MCF 10A (cell line): ENCODE measurements at places on chromosomes 2 and 18.

DNA sequence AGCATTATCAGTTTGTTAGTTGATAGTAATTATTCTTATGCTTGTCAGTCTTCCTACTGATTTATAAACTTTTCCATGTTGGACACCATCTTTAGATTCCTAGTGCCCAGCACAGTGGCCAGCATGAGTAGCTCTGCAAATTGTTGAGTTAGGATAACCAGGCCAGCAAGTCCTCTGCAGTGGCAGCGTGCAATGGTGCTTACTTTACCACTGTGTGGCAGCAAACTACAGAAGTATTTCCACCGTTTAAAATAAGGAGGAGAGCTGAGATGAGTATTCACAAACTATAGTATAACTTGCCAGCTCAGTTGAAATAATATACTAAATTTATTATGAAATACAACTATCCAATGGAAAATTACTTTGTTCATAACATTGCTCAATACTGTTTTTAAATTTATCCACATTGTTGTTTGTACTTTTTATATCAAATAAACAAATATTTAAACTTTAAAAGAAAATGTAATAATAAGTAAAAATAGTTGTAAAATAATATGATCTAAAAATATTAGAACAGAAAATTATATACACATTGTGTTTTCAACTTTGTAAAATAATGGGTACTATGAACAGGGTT lies 9.3 kb upstream of the THADA start:
- DNase-seq, result peak; percentile 50

GRCh38 chr2:235007664-235008457 lies 56.0 kb downstream of the SH3BP4 start:
- DNase-seq, result no peak

GRCh38 chr18:24010673-24011072 lies 3.9 kb upstream of the TTC39C start:
- no peak for DNase-seq

GRCh38 chr18:44771956-44772917 lies 91.5 kb downstream of the SETBP1 start:
- DNase-seq, result no peak

- DNase-seq, result peak; percentile 17
Measured at GRCh38 chr2:189835855-189836558, 51.8 kb downstream of the PMS1 start.
